ENCODE measurements at places on chromosomes 4 and X. TPM values are rescaled to one million over a fixed set of nuclear protein-coding genes. Genes with fewer than 3 reads are reported as not detected.

Gene MAGEB1
- not detected for total RNA-seq

DNA sequence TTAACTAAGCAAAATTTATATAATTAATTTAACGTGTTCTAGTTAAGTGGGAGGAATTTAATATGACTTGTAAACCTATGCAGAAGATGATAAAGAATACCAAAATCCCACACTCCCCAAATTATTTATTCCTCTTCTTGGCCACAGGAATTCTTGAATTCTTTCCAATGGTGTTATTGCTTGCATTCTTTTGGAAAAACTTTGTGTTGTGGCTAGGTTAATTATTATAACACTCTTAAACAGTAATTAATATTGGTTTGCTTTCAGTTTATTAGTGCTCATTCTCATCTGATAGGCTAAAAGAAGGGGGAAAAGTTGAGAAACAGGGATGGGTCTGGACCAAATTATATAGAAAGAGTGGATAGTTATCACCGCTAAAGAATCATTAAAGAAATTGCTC is 141.5 kb upstream of the PABPC4L start:
- no peak for DNase-seq

GRCh38 chr4:44257461-44257860 is 191.1 kb downstream of the KCTD8 start:
- DNase-seq = no peak

Gene CYSLTR1
- not detected for total RNA-seq

DNA sequence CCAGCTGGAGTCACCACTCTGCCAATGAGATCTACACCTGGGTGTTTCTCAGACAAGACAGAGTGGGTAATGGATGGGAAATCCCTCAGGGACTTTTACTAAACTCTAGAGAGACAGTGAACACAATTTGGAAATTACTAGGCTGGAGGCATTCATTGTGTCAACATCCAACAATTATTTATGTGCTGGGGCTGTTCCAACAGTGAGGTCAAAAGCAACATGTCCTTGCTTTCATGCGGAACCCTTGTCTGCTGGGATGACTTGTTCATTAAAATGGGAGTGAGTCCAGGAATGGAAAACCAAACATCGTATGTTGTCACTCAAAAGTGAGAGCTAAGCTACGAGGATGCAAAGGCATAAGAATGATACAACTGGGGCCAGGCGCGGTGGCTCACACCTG is 54.0 kb downstream of the DRD5 start:
- DNase-seq = no peak

GRCh38 chr4:19945501-19945900 is 306.2 kb upstream of the SLIT2 start:
- peak; percentile 23 for DNase-seq

GRCh38 chrX:77003956-77004355 is 443.2 kb upstream of the FGF16 start:
- DNase-seq = no peak

DNA sequence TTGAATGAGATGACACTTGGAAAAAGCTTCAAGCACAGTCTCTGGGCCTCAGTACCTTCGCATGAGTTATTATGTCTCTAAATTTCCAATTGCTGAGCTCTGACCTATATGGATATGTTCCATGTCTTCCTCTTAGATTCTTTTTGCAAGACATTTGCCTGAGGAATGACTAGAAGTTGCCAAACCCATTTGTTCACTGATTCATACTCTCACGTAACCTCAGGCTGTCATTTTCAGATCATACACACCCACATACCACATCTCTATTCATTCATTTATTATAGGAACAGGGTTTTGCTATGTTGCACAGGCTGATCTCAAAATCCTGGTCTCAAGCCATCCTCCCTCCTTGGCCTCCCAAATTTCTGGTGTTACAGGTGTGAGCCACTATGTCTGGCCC is 2137.1 kb upstream of the TENM3 start:
- no peak for DNase-seq

DNA sequence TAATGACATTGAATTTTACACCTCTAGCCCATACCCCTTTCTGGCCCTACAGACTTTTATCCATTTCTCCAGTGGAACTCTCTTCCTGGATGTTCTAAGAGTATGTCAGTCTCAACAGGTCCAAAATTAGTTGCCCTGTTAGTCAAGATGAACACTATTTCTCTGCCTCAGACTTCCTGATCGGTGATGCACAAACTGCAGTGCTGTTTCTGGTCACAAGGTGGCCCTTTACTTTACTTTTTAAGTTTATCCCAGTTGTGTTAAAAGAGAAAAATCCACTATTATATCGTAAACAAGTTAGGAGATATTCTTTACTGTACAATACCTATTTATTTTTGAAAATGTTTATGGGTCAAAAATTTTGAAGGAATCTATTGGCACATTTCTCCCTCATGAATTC is 13.1 kb downstream of the TCEAL7 start:
- no peak for DNase-seq

DNA sequence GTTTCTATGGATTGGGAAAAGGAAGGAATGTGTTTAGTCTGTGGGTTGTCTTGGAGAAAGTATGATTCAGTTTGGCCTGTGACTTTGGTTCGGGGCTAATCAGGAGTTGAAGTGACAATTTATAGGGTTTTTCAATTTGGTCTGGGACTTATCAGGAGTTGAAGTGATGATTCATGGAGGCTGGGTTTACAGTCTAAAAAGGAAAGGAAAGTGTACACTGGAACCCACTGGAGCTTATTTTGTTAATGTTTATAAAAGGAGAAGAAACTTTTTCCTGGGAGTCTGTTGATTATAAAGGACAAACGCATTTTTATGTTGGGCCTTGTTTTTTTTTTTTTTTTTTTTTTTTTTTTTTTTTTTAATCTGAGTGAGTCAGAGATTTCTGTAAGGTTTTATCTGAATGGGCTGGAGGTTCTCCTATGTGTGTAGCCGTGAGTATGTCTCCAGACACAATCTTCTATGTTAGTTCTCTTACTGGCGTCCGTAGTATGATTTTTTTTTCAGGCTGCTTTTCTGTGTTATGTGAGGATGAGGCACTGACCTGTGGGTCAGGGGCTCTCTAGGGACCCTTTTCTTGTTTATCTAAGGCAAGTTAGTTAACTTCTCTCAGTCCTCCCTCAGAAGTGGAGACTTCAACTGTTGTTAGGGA is 33.0 kb upstream of the RAB9B start:
- peak; percentile 0 for DNase-seq

Gene TENM3
- total RNA-seq = 87.7 TPM

- DNase-seq = peak; percentile 65
These were observed 26.8 kb downstream of the CRMP1 start for GRCh38 chr4:5865896-5866599.

DNA sequence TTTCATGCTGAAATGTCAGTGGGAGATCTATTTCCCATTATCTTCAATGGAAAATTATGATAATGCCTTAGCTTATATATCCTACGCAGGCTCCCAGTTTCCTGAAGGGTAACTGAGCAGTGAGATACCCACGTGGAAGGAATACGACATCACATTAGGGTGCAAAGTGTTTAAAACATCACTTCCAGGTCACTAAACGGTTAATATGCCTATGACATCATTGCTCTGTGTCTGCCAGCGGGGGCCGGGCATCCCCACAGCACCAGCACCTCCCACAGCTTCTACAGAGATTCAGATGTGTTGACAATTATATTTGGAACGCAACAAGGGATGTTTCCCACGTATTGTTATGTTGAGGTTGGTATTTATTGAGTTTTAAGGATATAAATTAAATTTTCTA is 27.1 kb downstream of the TMEM271 start:
- no peak for DNase-seq

Gene CXCL8
- not detected for total RNA-seq

GRCh38 chr4:175103403-175103802 is 185.2 kb downstream of the ADAM29 start:
- DNase-seq = no peak

DNA sequence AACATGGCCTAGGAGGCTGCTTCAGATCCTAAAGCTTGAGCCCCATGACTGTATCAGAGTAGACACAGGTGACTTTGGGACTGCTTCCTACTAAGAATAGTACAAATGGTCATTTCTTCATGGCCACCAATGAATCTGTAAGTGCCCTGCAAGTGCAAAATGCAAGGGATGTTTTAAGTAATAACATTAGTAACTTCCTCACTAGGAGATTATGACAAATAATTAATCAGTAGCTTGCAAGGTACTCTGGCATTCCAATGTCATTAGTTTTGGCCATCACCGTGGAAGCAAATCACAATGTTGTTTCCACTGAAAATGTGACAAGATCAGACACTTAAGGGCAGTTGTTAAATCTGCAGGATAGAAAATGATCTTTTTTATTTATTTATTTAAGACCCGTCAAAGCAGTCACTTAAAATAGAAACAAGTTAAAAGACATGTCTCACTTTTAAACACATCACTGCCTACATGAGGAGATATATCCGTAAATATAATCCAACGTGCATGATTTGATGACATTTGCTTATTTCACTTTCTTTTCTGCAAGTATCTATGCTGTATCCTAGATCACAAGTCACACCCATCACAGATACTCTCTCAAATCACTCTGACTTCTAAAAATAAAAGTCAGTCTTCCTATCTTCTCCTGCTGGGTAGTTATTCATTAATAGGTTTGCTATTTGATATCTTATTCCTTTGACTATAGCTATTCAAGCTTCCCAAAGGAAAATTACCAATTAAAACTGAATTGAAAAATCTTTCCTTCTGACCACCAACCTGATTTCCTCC is 400.6 kb downstream of the IL15 start:
- DNase-seq = peak; percentile 19

DNA sequence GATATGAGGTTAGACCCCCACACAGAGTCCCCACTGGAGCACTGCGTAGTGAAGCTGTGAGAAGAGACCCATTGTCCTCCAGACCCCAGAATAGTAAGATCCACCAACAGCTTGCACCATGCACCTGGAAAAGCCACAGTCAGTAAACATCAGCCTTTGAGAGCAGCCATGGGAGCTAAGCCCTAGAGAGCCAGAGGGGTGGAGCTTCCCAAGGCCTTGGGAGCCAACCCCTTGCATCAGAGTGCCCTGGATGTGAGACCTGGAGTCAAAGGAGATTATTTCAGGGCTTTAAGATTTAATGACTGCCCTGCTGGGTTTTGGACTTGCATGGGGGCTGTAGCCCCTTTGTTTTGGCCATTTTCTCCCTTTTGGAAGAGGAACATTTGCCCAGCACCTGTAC is 35.7 kb downstream of the HSD17B13 start:
- no peak for DNase-seq

DNA sequence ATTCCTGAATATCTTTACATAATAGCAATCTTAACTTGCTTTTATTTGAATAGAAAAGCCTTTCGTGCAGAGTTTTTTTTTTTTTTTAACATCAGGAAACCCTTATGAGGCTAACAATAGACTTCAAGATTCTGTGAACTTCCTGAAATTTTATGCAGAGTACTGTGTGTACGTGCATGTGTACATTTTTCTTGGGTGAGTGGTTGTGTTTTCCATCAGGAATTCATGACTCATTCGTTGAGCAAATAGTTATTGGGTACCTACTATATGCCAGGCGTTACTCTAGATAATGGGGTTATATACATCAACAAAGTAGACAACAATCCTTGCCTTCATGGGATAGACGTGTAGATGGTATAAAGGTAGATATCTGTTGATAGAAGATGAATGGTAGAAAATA is 59.1 kb downstream of the MRPL1 start:
- DNase-seq = peak; percentile 64

- no peak for DNase-seq
These were observed 6.2 kb upstream of the TMEM128 start for GRCh38 chr4:4254199-4254598.

- peak; percentile 14 for DNase-seq
These were observed 476.4 kb downstream of the AFF2 start for GRCh38 chrX:148976571-148977400.

Gene RRH
- not detected for total RNA-seq

DNA sequence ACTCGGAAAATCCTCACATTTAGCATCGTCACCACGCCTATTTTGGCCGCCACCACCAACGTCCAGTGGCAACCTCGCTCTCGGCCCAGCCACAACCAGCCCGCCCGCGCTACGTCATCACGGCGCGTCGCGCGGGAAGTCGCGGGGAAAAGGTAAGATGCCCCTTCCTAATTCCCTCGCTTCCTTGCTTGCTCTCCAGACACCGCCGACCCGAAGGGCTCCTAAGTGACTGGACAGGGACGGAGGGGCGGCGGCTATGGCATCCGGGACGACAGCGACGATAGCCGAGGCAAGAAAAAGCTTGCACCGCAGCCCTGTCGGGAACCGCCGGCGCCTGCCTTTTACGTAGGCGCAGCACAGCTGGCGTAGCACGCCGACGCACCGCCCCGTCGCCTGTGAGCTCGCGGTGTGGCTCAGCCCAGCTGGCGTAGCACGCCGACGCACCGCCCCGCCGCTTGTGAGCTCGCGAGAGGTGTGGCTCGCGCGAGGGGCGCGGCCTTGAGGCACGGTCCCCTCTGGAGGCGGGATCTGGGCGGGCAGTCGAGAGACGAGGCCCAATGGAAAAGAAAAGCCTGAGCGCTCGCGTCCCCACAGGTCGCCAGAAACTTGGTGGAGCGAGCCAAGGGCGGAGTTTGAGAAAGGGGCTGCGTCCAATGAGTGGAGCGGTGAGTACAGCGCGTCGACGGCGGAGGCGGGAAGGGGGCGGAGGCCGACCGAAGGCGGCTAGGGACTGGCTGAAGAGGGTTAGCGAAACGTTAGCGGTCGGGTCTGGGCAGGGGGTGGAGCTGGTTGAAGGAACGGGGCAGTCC is at the start of gene HDAC6:
HDAC6 (plus strand) TSS at position 788 of the 809 bp plus-strand sequence. CDS start 626 bp downstream, outside the sequence.
- DNase-seq = peak; percentile 96

- DNase-seq = peak; percentile 84
These were observed 7.8 kb downstream of the RBM47 start for GRCh38 chr4:40621592-40622512.

Gene CXCL1
- not detected for total RNA-seq

- no peak for DNase-seq
These were observed 71.8 kb upstream of the ALG13 start for GRCh38 chrX:111609206-111609605.

All from A172 (cell line).